CD8-positive, alpha-beta memory T cell (primary cell): ENCODE measurements at places on chromosomes 13 and 19. TPM values are rescaled to one million over a fixed set of nuclear protein-coding genes. Genes with fewer than 3 reads are reported as not detected.

GRCh38 chr13:40076765-40077362 is 421.4 kb downstream of the COG6 start:
- DNase-seq: no peak

DNA sequence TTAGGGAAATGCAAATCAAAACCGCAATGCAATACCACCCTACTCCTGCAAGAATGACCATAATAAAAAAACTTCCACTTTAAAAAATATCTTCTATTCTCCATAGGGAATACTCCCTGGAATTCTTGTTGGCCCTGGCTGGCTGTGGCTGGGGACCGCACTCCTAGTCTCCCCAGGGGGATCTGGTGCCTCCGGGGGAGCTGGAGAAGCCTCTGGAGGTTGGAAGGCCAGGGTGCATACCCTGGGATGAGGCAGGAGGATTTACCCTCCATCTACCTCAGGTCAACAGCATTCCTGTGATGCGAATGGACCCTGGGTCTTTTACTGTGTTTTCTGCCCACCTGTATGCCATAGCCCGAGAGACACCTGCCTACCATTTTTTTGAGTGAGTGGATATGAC is 120.0 kb upstream of the ZNF536 start:
- no peak for DNase-seq

- no peak for DNase-seq
Measured at GRCh38 chr19:3057275-3057714, 5.0 kb downstream of the TLE5 start.

The MAMSTR gene
- 0.68 TPM for total RNA-seq

- DNase-seq: no peak
Measured at GRCh38 chr13:80441968-80442367, 101.0 kb upstream of the SPRY2 start.

The CABP5 gene
- total RNA-seq: not detected

DNA sequence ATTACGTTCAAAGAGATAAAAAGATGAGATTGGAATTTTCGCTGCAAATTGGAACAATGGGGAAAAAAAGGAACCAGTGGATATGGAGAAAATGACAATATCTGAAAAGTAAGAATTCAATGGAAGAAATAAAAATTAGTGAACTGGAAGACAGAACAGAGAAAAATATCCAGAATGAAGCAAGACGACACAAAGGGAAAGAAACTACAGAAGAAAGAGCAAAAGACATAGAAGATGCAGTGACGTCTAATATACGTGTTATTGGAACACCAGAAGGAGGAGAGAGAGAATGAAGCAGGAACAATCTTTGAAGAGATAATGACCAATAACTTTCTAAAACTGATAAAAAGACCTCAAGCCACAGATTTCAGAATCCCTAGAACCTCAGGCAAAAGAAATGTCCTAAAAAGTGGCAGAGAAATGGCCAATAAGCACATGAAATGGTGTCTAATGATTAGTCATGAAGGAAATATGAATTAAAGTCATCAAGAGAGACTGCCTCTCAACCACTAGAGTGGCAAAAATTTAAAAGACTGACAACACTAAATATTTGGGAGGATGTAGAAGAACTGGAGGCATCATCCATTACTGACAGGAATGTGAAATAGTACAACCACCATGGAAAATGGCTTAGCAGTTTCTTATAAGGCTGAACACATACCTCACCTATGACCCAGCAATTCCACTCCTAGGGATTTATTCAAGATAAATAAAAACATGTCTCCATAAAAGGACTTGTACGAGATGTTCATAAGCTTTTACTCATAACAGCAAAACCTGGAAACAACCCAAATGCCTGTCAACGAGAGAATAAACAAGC is 56.5 kb downstream of the GADD45B start:
- no peak for DNase-seq

- no peak for DNase-seq
Measured at GRCh38 chr19:45711851-45712698, 18.6 kb downstream of the FBXO46 start.

- no peak for DNase-seq
Measured at GRCh38 chr19:5674714-5675113, 5.6 kb downstream of the MICOS13 start.

DNA sequence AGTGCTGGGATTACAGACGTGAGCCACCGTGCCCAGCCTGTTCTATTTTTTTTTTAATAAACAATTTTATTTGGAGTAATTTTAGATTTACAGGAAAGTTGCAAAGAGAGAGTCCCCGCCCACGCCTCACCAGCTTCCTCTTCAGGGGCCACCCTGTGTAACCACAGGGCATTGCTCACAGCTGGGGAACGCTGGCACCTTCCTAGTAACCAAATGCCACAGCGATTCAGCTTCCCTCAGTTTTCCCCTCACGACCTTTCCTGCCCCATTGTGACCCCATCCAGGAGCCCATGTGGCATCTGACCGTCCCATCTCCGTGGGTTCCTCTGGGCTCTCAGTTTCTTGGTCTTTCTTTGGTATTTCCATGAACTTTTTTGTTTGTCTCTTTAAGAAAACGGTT is 83.9 kb downstream of the GNG7 start:
- peak; percentile 74 for DNase-seq

DNA sequence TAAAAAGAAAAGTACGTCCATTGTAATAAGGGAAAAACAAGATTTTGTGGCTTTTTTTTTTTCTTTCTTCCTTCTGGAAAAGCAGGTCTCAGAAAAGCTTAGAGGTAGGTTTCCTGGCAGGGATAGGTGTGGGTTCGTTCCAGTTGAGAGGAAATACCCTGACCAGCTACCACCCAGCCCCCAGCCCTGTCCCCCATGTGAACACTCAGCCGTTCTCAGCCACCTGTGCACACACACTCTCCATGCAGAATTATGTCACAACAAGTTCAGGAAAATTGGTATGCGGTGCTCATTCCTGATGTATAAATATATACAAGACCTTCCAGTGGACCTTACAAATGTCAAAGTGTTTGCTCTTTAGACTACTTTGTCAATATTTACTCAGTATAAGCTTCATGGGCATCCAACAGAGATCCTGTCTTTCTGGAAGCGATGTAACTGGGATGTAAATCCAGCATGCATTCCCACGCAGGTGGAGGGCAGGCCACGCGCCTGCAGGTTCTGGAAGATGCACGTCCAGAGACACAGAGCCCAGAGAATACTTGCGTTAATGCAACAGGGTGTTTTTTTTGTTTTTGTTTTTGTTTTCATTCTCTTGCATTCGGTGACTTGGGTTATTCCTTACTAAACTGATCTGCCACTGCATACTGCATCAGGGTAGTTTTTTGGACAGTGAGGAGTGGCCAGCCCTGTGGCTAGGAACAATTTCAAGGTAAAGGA is 68.8 kb downstream of the TSHZ3 start:
- DNase-seq: no peak

The MADCAM1 gene
- 0.33 TPM for total RNA-seq

The CYSLTR2 gene
- total RNA-seq: 2.2 TPM

The LCP1 gene
- 869 TPM for total RNA-seq

DNA sequence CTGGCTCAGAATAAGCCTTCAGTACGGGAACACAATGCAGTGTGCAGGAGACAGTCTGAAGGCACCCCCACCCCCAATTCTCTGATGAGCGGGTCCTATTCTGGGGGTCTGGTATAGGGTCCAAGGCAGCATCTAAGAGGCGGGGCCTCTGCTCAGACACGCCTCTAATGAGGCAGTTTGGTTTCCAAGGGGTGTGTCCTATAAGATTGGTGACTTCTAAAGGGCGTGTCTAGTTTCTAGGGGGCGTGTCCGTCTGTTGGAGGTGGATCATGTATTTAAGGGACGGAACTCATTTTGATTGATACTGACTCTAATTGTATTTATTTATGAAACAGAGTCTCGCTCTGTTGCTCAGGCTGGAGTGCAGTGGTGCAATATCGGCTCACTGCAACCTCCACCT is 8.7 kb downstream of the FIZ1 start:
- no peak for DNase-seq

DNA sequence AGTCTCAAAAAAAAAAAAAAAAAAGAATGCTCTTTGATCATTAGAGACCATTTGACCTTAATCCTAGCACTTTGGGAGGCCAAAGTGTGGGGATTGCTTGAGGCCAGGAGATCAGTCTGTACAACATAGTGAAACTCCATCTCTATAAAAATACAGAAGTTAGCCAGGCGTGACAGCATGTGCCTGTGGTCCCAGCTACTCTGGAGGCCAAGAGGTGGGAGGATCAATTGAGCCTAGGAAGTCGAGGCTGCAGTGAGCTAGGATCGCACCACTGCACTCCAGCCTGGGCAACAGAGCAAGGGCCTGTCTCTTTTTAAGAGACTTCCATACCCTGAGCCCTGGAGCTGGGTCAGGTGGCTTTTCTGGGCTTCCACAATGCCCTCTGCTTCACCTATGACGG is 11.5 kb upstream of the COLGALT1 start:
- DNase-seq: no peak

The CEACAM8 gene
- not detected for total RNA-seq

GRCh38 chr19:11530432-11530831 is 1.5 kb upstream of the ECSIT start:
- no peak for DNase-seq

GRCh38 chr13:66536746-66537145 is 693.4 kb downstream of the PCDH9 start:
- no peak for DNase-seq

The ZNF8 gene
- total RNA-seq: 4.5 TPM

The ZNF729 gene
- not detected for total RNA-seq

GRCh38 chr19:37484406-37485168 is 15.4 kb downstream of the ZNF570 start:
- DNase-seq: no peak

GRCh38 chr13:113901231-113901630 is 37.4 kb upstream of the GAS6 start:
- no peak for DNase-seq

GRCh38 chr19:3984908-3985642 is at the start of gene EEF2:
Gene EEF2, minus strand, starts transcription at chr19:3985463. Its CDS starts 83 bp downstream, at chr19:3985380.
- DNase-seq: peak; percentile 87

- no peak for DNase-seq
Measured at GRCh38 chr19:18513868-18514267, 8.0 kb downstream of the ELL start.

The ZNF43 gene
- total RNA-seq: 25.2 TPM

- no peak for DNase-seq
Measured at GRCh38 chr13:23790577-23791170, 98.5 kb downstream of the MIPEP start.

The SLAIN1 gene
- total RNA-seq: 31.8 TPM

- no peak for DNase-seq
Measured at GRCh38 chr13:100442095-100442832, 146.3 kb downstream of the GGACT start.

- no peak for DNase-seq
Measured at GRCh38 chr13:29540334-29540733, 55.2 kb downstream of the SLC7A1 start.

The CACNA1A gene
- total RNA-seq: 0.20 TPM

- DNase-seq: no peak
Measured at GRCh38 chr13:26255115-26255514, 1.2 kb downstream of the CDK8 start.

The ZNF235 gene
- total RNA-seq: 5.1 TPM

GRCh38 chr13:40776681-40777165 is 5.7 kb upstream of the MRPS31 start:
- peak; percentile 84 for DNase-seq

The RASIP1 gene
- total RNA-seq: 0.22 TPM

DNA sequence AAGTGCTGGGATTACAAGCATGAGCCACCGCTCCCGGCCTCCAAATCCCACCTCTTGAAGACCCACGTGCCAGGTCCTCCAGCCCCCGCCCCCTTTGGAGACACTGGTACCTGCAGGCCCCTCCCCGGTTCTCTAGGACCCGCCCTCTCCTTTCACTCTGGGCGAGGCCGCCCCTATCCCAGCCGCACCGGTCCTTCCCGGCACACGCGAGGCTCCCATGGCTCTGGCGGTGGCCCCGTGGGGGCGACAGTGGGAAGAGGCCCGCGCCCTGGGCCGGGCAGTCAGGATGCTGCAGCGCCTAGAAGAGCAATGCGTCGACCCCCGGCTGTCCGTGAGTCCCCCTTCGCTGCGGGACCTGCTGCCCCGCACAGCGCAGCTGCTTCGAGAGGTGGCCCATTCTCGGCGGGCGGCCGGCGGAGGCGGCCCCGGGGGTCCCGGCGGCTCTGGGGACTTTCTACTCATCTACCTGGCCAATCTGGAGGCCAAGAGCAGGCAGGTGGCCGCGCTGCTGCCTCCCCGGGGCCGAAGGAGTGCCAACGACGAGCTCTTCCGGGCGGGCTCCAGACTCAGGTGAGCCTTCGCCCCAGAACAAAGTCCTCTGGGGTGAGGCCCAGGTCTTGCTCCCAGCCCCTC is at the start of gene CBLC:
Gene CBLC (plus strand): TSS at position 176 of the 633 bp plus-strand sequence. CDS start 42 bp downstream, at position 218.
- no peak for DNase-seq

GRCh38 chr19:11375143-11375948 is 880 bp downstream of the SWSAP1 start:
- DNase-seq: peak; percentile 86

GRCh38 chr13:94119360-94119936 is 360.0 kb downstream of the DCT start:
- DNase-seq: no peak

DNA sequence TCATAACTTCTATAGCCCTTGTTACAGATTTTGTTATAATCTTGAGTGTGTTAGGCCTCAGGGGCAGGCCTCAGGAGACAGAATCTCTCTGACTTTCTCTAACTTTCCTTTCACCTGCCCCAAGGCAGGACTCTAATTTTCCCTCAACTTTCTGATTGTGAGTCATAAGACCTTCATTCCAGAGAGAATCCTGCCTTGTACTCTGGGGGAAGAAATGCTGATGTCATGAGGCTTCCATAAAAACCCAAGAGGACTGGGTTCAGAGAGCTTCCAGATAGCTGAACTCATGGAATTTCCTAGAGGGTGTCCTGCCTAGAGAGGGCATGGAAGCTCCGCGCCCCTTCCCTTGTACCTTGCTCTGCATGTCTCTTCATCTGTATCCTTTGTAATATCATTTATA is 5.3 kb upstream of the KBTBD6 start:
- no peak for DNase-seq

DNA sequence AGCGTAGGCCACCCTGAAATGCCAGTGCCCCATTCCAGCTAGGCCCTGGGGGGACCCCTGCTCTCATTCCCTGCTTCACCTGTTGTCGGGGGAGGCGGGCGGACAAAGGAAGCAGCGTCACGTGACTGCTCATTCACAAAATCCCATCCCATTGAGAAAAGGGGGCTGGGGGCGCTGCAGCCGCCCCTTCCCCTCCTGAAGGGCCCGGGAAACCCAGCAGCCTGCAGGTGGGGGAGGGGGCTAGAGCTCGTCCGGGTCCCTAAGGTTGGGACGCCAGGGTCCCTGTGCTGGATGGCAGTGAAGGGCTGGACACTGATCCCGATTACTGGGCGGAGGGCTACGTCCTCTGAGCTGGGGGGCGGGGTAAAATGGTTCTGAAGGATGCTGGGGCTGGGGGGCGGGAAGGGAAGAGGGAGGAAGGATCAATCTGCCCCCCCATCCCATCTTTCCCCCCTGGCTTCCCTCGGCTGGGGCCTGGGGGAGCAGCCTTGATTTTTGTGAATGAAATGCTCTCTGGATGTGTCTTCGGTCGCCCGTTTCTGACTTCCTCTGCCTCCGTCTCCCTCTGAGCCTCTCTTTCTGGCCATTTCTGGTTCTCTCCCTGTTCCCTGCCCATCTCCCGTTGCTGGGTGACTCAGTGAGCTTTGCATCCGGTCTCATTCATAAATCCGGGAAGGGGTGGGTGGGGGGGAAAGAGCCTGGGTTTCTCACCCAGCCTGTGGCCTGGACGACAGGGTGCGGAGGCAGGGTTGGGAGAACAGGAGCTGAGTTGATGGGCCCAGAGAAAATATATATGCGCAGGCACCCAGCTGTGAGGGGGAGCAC is 816 bp downstream of the SPRED3 start:
- no peak for DNase-seq

- DNase-seq: no peak
Measured at GRCh38 chr13:102845289-102845629, 573 bp upstream of the ERCC5 start.

- DNase-seq: no peak
Measured at GRCh38 chr13:45207319-45207718, 6.5 kb upstream of the KCTD4 start.

- DNase-seq: no peak
Measured at GRCh38 chr13:91520952-91521351, 122.5 kb downstream of the GPC5 start.
